Astrocyte of the spinal cord (primary cell): ENCODE measurements at places on chromosomes 7 and 10.

- DNase-seq = no peak
These were observed 9.2 kb upstream of the RP9 start for GRCh38 chr7:33118383-33118782.

- peak; percentile 67 for DNase-seq
These were observed 6.3 kb upstream of the SFMBT2 start for GRCh38 chr10:7417103-7417623.

GRCh38 chr10:22899307-22899706 is 28.5 kb upstream of the ARMC3 start:
- no peak for DNase-seq

DNA sequence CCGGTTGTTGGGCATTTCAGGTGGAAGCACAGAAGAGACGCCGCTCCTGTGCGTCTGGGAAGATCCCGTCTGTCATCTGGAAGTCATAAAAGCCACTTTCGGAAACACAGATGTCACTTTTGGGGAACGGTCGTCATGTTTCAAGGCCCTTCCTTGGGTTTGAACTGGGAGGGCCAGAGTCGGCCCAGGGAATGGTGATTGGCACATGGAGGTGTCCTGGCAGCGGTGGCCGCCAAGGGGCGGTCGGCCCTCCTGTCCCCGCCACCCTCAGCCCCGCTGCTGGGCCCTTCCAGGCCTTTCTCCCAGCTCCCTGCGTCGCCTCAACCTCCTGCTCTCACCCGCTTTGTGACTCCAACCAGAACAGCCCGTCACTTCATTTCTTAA is 115.2 kb upstream of the SFMBT2 start:
- DNase-seq = no peak

DNA sequence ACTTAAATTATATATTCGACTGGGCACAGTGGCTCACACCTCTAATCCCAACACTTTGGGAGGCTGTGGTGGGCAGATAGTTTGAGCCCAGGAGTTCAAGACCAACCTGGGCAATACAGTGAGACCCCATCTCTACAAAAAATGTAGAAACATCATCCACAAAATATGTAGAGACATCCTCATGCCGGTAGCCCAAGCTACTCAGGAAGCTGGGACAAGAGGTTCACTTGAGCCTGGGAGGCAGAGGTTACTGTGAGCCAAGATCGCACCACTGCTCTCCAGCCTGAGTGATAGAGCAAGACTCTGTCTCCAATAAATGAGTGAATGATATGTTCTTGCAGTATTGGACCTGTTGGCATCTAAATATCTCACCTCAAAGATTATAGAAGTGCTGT is 22.6 kb upstream of the TNS3 start:
- no peak for DNase-seq

GRCh38 chr10:100567826-100568225 is 32.1 kb downstream of the HIF1AN start:
- no peak for DNase-seq

DNA sequence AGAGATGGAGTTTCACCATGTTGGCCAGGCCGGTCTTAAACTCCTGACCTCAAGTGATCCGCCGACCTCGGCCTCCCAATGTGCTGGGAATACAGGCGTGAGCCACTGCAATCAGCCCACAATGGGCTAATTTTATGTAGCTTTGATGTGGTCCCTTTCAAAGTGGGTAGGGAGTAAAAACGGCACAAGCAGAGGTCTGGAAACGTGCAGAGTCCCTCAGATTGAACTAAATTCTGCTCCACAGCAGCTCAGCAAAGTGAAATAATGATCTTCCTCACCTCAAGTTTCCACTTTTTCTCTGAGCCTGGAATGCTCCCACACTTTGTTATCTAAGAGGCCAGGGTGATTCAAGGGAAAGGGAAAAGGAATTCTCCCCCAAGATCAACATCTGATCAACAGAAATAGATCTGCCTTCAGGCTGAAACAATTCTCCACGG is 6.1 kb downstream of the CCDC3 start:
- DNase-seq = no peak

DNA sequence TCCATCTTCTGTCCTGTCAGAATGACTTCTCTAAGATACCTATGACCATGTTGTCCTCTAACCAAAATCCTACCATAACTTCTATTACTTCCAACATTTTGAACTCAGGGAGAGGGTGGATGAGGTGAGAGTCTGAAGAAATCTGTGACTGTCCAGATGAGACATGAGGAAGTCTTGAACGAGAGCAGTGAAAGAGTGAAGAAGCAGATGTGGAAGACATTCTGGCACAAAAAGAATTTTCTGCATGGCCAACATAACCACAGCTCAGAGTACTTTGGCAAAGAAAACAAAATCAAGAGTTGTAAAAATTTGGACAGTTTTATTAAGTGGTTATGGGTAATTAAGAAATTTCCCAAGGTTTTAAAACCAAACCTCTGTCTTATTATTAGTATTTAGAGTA is 141.6 kb downstream of the CPEB3 start:
- no peak for DNase-seq

- no peak for DNase-seq
These were observed 40.7 kb downstream of the ANK3 start for GRCh38 chr10:60348982-60349381.

- no peak for DNase-seq
These were observed 47.2 kb downstream of the XPNPEP1 start for GRCh38 chr10:109875828-109876821.

DNA sequence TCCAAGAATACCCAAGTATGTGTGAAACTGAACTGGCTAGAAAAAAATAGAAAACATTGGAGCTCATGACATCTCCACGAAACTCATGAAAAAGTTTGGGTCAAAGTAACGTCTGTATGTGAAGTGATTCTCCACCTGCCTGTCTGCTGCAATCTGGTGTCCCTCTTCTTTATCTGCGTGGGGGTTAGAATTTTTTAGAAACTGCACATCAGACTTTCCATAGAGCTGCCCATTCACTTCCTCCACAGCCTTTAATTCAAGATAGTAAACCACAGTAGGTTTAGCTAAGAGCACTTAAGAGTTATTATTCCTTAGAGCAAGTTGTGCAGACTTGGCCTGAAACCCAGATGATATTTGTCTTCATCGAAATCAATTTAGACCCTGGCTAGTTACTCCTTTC is 55.3 kb downstream of the SCIN start:
- DNase-seq = no peak

GRCh38 chr10:26792758-26793495 is 67.8 kb downstream of the ABI1 start:
- no peak for DNase-seq

DNA sequence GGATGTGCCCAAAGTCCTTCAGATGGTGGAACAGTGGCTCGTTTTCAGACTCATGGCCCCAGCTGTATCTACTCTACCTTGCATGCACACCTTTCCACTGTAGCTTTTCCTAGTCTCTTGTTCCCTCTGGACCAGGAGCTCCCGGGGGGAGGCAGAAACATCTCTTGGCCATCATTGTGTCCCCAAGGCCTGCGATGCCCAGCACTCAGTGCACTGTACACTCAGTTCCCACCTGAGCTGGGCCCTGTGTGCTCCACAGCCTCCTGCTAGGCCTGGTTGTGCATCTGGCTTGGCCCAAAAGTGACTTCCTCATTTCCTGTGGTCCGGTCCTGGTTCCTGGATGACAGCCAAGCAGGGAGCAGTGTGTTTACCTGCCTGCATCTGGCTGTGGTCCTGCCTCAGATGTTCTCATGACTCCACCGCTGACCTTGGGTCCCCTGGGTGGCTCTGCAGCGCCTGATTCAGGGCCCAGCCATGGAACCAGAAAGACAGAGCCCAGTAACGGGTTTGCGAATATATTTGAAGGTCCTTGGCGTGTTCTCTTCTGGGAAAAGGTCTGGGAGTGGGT is 9.9 kb upstream of the DOCK1 start:
- DNase-seq = no peak

GRCh38 chr7:102451371-102452054 is 13.2 kb downstream of the ALKBH4 start:
- DNase-seq = no peak

GRCh38 chr7:156816943-156817572 is 75.9 kb downstream of the LMBR1 start:
- DNase-seq = peak; percentile 30

DNA sequence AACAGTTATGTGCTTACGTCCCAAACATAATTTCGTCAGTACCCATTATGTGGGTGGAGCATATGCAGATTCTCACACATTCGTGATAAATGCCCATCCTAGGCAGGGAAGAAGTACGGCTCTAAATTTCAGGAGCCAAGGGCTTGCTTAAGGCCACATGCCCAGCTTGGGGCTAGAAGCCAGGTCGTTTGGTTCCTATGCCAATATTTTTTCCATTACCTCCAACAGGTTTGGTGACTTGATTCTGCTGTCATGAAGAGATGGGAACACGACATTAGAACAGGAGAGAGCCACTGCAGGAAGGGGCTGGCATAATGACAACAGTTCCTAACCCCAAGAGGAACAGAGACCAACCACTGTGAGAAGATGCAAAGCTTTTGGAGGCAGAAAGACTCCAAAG is 85.1 kb downstream of the HIPK2 start:
- no peak for DNase-seq

- peak; percentile 71 for DNase-seq
These were observed 133.2 kb downstream of the CUX1 start for GRCh38 chr7:101950450-101951119.

DNA sequence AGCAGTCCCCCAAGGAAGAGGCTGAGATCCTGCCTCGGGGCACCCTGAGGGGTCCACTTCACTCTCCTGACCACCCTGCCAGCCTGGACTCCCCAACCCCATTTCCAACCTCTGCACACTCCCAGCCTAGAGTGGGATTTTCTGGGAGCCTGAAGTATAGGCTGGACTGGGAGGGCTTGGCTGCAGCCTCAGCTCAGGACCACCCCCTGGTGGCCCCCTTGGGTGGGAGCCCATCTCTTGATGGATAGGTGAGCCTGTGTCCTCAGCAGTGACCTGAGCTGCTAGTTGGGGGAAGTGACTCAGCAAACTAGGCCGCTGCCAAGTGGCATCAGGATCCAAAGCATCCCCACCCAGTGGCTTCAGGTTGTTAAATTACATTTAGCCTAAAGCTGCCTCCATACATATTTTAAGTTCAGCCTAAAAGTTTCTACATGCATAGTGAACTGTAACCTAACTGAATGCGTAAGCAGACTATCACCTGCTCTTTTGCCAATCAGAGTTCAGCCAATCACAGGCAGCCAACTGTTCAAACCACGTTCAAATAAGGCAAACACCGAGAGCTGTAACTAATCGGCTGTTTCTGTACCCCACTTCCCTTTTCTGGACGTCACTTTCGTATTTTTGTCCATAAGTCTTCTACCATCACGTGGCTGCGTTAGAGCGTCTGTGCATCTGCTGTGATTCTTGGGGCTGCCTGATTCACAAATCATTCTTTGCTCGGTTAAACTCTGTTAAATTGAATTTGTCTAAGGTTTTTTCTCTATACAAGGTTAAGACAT is 144.0 kb downstream of the PLPP4 start:
- DNase-seq = peak; percentile 54

GRCh38 chr7:73652541-73652949 is 15.1 kb upstream of the VPS37D start:
- DNase-seq = no peak

DNA sequence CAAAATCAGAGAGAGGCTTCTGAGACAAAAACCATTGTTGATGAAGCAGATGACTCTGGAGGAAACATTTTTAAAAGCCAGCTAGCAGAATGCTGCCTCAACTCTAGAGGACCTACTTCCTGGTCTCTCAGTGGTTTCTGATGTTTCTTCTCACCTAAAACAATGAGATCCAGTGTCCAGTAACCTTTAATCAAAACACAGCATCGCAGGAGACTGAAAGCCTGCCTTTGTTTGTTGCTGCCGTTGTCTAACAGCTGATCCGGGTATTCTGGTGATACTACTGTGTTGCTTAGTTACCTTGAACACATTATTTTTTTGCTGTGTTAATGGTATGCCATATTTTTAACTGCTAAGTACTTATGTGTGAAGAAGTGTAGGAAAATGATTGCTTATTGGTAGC is 70.9 kb downstream of the WIPF3 start:
- DNase-seq = peak; percentile 17

DNA sequence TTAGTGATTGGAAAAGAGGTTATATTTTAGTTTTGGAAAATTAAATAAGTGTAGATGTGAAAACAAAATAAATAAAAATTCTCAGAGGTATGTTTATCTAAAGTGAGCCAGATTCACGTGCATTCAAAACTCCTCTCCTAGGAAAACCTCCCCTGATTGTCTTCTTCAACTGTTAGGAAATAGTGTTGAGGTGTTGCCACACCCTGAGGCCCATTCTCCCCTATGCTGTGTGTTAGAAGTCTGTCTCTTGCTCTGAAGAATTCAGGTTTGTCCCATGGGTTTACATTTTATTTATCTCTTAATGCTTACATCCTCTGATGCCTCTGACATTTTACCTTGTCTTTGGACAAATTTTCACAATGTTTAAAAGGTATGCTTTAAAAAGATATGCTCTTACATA is 40.3 kb downstream of the PTPRE start:
- DNase-seq = no peak

DNA sequence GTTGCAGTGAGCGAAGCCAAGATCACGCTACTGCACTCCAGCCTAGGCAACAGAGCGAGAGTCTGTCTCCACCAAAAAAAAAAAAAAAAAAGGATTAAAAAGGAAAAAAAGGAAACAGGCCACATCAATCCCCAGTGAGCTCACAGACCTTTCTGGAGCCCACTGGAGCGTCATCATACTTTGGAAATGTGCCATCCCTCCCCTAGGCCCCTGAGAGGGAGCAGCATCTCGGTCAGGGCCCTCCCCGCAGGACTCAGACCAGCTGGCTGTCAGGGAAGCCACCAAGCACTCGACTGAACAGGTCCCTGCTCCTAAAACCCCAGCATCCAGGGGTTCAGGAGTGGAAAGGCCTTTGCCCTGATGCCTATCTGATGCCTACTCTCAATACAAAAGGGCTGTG is 97.9 kb upstream of the SH2B2 start:
- DNase-seq = no peak

GRCh38 chr10:115171392-115171960 is 78.3 kb downstream of the ATRNL1 start:
- DNase-seq = peak; percentile 22

GRCh38 chr10:58897236-58897635 is 279.2 kb upstream of the PHYHIPL start:
- no peak for DNase-seq

DNA sequence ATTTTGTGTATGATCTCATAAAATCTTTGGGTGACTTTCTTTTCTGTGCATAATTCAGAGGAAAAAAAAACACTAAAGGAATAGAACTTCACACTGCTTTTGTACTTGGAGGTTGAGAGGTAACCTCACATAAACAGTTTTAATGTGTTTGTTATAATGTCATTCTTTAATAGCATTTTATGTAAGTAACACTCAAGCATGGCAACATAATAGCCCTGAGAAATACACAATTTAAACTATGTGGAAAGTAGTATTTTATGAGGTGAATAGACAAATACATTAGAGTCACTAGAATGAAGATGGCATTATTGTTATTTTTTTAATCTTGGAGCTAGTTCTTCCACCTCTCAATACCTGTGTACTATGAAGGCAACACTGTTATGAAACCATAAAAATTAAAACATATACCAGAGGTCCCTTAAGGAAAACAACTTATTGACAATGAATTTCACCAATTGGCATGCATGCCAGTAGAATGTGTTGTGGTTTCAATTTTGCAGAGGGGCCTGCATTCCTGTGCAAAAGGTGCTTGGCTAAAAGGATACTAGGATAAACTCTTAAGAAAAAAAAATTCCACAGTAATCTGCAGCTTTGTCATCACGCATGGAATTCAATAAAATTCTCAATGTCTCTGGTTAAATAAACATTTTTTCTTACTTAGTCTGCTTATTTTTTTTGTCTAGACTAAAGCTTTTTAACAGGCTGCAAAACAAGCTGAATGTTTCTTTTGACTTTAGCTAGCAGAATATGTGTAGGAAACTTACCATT is 102.5 kb downstream of the CD36 start:
- peak; percentile 78 for DNase-seq
